Glutamatergic neuron (in vitro differentiated cells): ENCODE measurements at places on chromosomes 7 and 10. TPM values are rescaled to one million over a fixed set of nuclear protein-coding genes. Genes with fewer than 3 reads are reported as not detected.

AMPH gene
- total RNA-seq = 9.4 TPM

TAC1 gene
- 12.1 TPM for total RNA-seq

CALD1 gene
- total RNA-seq = 61.8 TPM

MYOF gene
- total RNA-seq = 0.42 TPM

MMRN2 gene
- total RNA-seq = 5.4 TPM

CDCA7L gene
- total RNA-seq = 6.1 TPM

TMEM229A gene
- total RNA-seq = not detected

SEMA4G gene
- 46.9 TPM for total RNA-seq

CROT gene
- total RNA-seq = 4.9 TPM

ZNF853 gene
- total RNA-seq = 5.5 TPM

CDK14 gene
- 96.5 TPM for total RNA-seq

CCAR1 gene
- total RNA-seq = 85.5 TPM

OPN4 gene
- total RNA-seq = not detected

CFAP58 gene
- 2.2 TPM for total RNA-seq

UBTD1 gene
- 8.0 TPM for total RNA-seq

PIK3CG gene
- total RNA-seq = not detected

SLC26A4 gene
- 0.34 TPM for total RNA-seq

PSD gene
- 88.5 TPM for total RNA-seq

CALHM3 gene
- not detected for total RNA-seq

GHRHR gene
- not detected for total RNA-seq

ZMYND11 gene
- total RNA-seq = 26.6 TPM

ARMC3 gene
- not detected for total RNA-seq

HPSE2 gene
- not detected for total RNA-seq

C10orf90 gene
- not detected for total RNA-seq

SAMD9 gene
- total RNA-seq = not detected

OR6V1 gene
- total RNA-seq = not detected

HTRA1 gene
- total RNA-seq = 1.4 TPM

VSTM4 gene
- total RNA-seq = 2.0 TPM

PAOX gene
- total RNA-seq = 12.7 TPM

SEC61A2 gene
- 24.4 TPM for total RNA-seq

CREM gene
- 28.6 TPM for total RNA-seq

MYH16 gene
- total RNA-seq = not detected

INMT gene
- total RNA-seq = 1.7 TPM

GRID1 gene
- 8.0 TPM for total RNA-seq

GCK gene
- 43.9 TPM for total RNA-seq

ELMO1 gene
- total RNA-seq = 5.5 TPM

CREB3L2 gene
- total RNA-seq = 45.4 TPM

ATOH7 gene
- 0.86 TPM for total RNA-seq

CLEC2L gene
- 3.1 TPM for total RNA-seq

CCDC71L gene
- total RNA-seq = 38.9 TPM

PTPN20 gene
- total RNA-seq = not detected

WNT8B gene
- total RNA-seq = not detected

WNT2 gene
- total RNA-seq = not detected

H2BK1 gene
- not detected for total RNA-seq

LIPM gene
- total RNA-seq = not detected
